Osteocyte (in vitro differentiated cells): ENCODE measurements at places on chromosomes 11 and 22. TPM values are rescaled to one million over a fixed set of nuclear protein-coding genes. Genes with fewer than 3 reads are reported as not detected.

HINFP gene
- 26.1 and 27.6 TPM in 2 replicates for total RNA-seq

DNA sequence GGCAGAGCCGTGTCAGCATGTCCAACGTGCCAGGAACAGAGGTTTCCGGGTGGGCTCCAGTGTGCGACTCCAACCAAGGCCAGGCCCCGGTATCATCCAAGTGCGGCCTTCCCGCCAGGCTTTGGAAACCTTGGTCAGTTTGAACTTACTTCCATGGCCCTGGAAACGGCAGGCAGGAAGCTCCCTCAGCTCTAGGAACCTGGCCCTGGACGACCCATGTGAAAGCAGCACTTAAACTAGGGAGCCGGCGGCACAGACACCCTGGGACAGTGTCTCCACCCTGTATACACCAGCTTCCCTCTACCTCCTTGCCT, 65.2 kb downstream of the MYH9 start:
- DNase-seq = no peak

DNA sequence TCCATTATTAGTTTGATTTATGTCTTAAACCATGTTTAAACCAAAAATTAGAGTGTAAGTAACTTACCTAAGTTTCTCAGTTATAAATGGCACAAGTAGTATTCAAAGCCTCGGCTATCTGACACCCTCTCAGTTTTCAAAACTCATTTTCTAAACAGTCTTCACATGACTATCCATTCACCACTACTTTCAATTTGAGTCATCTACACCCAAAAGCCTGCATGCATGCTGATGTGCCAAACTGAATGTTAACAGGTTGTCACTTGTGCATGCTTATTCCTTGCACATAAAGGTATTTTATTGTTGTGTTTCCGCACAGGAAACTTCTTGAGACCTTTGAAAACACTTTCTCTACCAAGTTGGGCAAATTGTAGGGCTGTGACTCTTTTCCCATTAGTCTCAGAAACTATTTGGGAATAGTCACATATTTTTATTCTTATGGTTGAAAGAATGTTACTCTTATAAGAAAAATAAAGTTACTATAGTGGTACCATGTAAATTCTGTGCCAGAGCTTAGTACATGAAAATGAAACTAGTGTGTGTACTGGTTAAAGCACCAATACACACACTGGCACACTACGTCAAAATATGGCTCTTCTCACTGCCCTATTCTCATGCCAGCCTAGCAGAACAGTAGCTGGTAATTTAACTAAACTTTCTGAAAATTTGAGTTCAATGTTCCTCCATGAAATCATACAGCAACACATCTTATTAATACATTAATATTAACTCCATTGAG, 2.2 kb upstream of the OR51E2 start:
- no peak for DNase-seq

- no peak for DNase-seq
Measured at GRCh38 chr11:118002010-118002540, 15.9 kb downstream of the IL10RA start.

GRCh38 chr11:79168530-79169110, 272.2 kb downstream of the TENM4 start:
- DNase-seq = no peak
